ENCODE measurements at places on chromosomes 12 and 14.

DNA sequence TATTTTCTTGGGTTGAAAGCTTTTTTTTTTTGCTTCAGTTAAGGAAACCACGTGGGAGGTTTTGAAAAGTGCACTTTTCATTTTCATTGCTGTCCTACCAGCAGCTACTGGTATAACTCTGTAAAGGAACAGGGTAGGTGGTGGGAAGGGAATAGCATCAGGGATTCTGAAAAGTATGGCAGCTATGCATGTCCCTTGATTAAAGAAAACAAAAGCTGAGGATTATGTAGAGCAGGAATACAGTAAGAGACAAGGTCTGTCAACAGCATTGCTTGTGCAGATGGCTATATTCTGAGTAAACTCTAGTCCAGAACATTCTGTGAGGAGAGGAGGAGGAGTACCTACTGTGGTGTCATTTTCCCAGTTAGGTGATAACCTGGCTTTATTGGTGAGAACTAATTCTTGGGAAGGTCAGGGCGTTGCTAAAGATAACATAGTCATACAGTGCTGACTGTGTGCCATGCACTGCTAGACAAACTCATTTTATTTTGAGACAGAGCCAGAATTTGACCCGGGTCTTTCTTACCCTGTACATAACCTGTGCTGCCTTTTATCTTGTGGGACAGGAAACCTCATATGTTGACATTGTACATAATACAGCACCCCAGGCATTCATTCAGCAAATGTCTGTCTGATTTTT, 80.3 kb upstream of the TRAF3 start:
- no peak for DNase-seq

GRCh38 chr14:66104486-66104885, 381.7 kb upstream of the CCDC196 start:
- DNase-seq, result no peak

GRCh38 chr12:98213556-98213955, 301.8 kb upstream of the TMPO start:
- DNase-seq, result no peak

GRCh38 chr12:98727196-98727595, 82.1 kb downstream of the APAF1 start:
- no peak for DNase-seq

DNA sequence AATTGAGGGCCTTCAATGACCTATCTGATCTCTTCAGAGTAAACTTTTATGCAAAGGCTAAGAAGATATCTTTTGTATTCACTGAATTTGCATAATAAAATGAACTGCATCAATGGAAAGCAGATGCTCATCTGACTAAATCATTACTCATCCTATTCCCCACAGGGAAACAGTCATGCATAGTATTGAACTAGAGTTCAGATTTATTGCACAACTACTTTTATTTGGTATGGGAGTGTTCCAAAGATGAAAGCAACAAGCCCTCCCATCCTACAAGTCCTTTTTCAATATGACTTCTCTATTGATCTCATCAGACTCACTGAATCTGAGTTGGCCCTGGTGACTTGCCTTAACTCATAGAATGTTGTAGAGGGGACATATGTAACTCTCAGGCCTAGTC, 159.8 kb downstream of the KITLG start:
- no peak for DNase-seq

DNA sequence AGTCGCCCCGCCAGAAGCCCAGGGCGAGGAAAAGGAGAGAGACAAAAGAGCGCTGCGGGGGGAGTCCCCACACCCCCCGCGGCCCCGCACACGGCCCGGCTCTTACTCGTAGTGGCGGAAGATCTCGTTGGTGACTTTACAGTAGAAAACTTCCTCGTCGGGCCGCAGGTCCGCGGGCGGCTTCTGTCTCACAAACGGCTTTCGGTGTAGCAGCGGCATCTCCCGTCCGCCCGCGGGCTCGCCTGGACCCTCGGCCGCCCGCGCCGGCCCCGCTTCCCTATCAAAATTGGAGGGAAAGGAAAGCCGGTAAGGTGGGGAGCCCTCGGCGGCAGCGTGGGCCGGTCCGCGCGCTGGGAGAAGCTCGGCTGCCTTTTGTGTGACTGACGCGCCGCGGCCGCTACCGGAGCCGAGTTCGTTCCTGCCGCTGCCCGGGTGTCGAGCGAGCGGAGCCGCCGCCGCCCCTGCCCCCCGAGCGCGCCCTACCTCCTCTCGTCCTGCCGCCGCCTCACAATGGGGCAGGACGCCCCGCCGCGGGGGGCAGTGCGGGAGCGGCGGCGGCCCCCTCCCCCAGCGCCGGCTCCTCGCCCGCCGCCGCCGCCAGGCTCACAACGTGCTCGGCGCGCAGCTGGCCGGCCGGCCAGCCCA, 652 bp downstream of the BAZ1A start:
- DNase-seq, result peak; percentile 66

- no peak for DNase-seq
Measured at GRCh38 chr12:23169012-23169695, 544.2 kb downstream of the ETNK1 start.

DNA sequence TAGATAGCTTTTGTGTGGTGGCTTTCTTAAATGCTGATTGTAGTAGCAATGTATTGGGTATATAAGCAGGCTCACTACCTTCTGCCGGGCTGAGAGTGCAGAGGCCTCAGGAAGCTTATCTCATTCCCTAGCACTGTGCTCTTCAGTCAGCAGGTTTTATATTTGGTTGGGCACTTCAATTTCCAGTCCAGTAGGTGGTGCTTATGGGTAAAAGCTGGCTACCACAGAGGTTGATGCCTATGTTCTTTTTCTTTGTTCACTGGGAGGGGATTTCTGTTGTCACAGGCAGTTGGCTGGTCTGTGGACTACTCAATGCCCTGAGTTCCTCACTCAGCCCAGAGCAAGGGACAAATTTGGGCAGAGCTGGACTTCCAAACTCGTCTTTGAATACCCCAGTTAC, 43.0 kb upstream of the GLIPR1 start:
- DNase-seq, result no peak

DNA sequence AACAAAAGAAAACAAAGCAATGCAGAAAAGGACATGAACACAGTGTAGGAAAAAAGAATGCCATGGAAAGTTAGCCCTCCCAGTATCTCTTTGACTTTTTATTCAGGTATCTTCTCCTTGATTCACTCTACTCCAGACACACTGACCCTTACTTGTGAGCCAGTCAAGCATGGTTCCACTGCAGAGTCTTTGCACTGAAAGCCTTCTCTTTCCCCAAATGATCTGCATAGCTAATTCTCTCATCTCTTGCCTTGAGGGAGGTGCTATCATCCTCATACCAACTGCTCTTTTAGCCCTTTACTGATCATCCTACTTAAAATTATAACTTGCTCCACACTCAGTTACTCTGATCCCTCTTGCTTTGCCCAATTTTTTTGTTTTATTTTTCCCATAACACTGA, 101.2 kb upstream of the SLC16A7 start:
- DNase-seq, result no peak

- DNase-seq, result no peak
Measured at GRCh38 chr12:115840159-115840558, 437.3 kb downstream of the MED13L start.

GRCh38 chr12:56104109-56104814, at the start of gene PA2G4:
TSS of gene PA2G4 (plus strand) at chr12:56104559. CDS start at chr12:56104738, 179 bp downstream.
- DNase-seq, result peak; percentile 99

DNA sequence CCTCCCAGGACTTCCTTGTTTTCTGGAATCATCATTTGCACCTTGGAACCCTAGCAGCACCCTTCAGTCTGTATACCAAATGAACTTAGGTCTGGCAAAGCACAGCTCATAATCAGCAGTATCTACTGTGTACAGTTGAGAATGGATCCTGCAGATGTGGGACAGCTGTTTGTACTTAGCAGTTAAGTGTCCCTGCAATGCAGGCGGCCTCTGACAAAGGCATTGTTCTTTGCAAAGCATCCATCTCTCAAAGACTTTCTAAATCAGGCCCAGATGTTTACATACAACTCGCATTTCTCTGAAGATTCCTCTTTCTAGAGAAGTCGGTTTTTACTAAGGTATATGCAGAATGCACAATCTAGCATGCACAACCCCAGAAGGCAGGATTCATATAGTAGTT, 170.5 kb upstream of the RBM19 start:
- DNase-seq, result no peak

DNA sequence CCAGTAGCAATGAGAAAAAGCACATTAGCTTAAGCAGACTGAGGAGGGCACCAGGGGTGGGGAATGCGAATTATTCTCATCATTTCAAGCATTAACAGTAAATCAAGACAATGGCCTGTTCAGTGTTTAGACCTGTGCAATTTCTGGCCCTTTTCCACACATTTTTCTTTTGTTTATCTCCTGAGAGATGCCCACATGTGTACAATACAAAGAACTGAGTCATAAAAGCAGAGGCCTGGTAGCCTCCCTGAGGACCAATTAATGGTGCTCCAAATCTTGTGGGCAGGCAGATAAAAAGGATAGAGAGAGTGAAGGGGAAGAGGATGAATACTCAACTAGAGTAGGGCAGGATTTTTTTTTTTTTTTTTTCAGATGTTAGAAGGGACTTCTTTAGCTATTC, 480.8 kb downstream of the RERGL start:
- DNase-seq, result no peak

- DNase-seq, result peak; percentile 18
Measured at GRCh38 chr14:104224506-104225277, 86.3 kb downstream of the KIF26A start.

GRCh38 chr12:55931780-55932550, 1.0 kb downstream of the DGKA start:
- DNase-seq, result no peak

DNA sequence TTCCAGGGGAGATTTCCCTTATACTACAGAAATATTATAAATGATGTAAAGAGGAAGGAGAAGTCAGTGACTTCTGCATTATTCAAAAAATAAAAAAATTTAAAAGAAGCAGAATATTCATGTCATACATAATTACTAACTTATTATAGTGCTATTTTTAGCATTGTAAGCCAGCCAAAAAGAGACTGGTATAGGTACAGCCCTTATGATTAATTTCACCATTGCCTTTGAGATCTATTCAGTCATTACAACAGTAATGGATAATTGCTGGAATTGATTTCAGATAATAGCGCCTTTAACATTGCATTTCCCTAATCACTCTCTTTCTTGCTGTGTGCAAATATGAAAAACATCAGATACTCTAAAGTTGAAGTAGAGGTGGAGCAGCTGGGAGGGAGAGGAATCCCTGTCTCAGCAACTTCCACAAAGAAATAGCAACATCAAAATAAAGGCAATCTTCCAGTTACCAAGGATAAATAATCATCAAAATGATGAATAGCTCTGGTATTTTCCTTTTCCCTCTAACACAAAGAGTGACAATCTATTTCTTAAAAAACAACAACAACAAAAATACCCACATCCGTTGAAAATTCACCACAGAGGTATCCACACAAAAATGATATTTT, 71.8 kb upstream of the OVCH1 start:
- DNase-seq, result no peak

GRCh38 chr12:11829764-11830194, 180.3 kb downstream of the ETV6 start:
- no peak for DNase-seq

GRCh38 chr12:82650627-82651337, 35.9 kb upstream of the TMTC2 start:
- no peak for DNase-seq

DNA sequence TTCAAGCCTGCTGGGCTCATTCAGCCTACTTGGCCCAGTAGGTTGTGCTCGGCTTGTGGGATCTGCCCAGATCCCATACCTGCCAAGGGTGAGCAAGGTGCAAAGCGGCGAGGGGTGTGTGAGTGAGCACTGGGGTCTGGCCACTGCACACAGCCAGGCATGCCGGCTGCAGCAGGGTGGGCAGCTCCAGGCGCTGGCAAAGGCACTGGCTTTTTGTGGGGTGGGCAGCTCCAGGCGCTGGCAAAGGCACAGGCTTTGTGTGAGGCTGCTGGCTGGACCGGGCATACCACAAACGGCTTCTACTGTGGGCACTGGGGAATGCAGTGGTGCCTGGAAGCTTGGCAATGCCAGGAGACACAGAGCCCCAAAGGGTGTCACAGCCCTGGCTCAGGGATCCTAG, 137.4 kb downstream of the SLC16A7 start:
- DNase-seq, result no peak

DNA sequence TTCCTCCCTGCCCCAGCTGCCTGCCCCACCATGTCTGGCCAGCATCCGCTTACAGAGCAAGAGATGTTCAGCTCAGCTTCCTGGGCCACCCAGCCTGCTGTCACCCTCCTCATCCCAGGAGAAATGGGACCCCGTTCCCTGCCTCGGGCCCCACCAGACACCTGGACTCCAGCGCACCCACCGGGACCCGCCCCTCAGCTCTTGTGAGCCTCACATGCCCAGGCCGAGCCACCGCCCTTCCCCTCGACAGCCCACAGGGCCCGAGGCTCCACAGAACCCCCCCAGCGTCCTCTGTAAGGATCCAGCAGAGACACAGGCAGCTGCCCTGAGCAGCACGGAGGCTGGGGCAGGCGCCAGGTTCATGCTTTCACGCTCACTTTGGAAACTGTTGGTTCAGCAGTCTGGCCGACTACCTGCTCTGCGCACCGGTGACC, 18.4 kb upstream of the C14orf180 start:
- DNase-seq, result no peak

GRCh38 chr14:54629183-54629582, 62.3 kb downstream of the SAMD4A start:
- DNase-seq, result no peak

DNA sequence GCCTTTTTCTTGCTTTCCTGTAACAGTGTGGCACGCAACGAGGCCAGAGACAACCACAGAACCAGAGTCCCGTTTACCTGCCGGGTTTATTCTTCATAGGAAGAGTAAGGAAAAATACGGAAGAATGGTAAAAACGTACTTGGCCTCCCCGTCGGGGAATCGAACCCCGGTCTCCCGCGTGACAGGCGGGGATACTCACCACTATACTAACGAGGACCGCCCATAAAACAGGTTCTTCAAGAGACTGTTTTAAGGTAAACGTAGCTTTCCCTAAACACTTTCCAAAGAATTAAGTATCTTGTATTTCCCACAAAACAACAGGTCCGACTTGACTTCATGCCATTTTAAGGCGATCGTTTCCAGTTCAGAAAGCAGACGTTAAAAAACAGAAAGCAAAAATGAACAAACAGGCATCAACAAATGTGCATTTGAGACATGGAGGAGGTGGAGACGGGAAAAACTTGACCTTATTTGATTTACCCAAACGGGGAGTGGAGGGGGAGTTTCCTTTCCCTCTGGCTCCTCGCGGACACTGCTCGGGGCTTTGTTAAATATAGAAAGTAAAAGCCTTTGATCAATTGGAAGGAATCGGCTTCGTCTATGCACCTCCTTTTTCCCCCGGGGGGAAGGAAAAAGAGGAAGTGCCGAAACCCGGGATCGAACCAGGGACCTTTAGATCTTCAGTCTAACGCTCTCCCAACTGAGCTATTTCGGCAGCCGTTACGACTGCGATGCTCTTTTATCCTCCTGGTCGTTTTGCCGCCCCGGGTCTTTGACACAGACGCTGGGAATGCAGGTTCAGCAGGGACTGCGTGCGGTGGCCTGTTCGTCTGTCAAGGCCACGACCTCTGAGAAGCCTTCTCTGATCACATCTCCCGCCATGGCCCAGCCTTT, 13.0 kb upstream of the UBC start:
- peak; percentile 96 for DNase-seq

DNA sequence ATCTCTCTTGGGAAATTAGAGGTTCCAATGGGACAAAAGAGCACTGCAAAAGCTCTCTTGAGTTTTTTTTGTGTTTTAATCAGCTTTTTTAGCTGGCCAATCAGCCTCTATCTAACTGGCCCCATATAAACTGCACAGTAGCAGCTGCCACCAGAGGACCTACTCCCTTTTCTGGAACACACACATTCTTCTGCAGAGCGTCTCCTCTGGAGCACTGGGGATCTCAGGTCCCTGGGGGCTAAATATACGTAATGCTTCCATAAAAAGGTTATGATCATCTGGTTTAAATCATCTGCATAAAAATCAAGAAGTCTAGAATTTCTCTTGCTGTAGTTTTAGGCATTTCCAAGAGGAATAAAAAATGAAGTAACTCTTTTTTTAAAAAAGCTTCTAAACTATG, 32.3 kb downstream of the TSPAN8 start:
- DNase-seq, result no peak
